ENCODE measurements at places on chromosomes 13 and 19.

DNA sequence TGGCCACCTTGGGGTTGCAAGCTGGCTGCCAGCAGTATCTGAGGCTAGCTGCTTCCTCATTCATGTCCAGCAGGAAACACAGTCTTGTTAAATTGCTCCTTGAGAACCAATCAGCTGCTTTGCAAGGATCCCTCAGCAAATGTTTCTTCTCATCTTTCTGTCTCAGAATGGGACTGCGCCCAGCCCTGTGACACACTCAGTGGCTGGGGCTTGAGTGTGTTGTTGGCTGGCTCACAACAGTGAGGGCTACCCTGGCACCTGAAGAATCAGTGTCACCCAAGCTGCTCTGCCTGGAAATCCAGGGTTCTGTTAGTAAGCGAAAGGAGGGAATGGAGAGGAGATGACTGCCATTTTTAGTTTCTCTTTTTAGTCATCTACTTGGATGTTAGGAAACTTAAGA is 317.2 kb downstream of the DCT start:
- no peak for DNase-seq

DNA sequence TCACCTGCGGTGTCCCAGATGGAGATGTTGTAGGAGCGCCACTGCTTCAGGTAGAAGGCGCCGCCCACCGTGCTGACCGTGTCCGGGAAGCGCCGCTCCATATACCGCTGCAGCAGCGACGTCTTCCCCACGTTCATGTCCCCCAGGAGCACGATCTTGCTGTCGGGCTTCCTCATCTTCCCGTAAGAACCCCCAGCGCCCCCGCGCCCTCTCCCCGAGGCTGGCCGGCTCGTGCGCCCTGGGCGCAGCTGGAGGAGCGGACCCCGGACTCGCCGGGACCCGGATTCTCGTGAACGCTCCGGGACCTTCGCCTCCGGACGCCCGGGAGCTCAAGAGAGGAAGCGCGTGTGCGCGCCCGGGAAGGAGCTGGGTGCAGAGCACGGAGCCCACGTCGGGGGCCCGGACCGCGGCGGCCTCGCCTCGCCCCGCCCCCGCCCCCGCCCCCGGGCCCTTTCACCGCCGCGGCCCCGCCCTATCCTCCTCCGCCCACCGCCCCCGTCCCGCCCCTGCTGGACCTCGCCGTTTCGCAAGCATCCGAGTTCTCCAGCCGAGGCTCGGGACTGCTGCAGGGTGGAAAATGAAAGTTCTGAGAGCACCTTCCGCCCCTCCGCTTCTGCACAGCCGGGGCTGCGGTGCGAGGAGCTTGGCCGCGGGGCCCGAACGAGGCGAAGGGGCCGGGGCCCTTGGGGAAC is at the start of gene RAB20:
TSS of gene RAB20 (minus strand) at position 379 of the 692 bp plus-strand sequence. CDS start at position 176, 203 bp downstream.
- DNase-seq: no peak

- DNase-seq: no peak
Observed at GRCh38 chr19:17340302-17340870, 3.0 kb downstream of the GTPBP3 start.

DNA sequence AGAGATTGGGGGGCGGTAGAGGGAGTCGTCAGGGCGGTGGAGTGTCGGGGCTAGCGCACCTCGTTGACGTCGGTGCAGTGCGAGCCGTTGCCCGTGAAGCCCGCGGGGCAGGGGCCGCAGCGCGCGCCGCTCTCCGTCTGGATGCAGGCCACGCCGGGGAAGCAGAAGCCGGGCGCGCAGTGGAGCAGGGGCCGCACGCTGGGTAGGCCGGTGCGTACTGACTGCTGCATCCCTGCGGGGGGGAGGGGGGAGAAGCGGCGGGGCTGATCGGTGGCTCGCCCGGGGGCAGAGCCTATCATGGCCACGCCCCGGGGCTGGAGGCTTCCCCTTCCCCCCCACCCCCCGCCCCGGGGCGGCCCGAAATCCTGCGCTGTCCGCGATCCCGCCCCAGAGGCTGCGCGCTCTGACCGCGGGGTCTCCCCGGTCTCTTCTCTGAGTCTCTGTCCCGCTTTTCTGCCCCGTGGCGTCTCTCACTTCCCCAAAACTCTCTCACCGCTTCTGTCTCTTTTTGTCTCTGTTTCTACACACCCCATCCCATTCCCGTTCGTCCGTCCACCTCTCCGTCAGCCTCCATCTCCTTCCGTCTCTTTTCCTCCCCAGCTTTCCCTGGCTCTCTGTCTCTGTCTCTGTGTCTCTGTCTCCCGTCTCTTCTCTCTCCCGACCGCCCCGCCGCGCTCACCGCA is 1.1 kb downstream of the COMP start:
- DNase-seq: no peak

DNA sequence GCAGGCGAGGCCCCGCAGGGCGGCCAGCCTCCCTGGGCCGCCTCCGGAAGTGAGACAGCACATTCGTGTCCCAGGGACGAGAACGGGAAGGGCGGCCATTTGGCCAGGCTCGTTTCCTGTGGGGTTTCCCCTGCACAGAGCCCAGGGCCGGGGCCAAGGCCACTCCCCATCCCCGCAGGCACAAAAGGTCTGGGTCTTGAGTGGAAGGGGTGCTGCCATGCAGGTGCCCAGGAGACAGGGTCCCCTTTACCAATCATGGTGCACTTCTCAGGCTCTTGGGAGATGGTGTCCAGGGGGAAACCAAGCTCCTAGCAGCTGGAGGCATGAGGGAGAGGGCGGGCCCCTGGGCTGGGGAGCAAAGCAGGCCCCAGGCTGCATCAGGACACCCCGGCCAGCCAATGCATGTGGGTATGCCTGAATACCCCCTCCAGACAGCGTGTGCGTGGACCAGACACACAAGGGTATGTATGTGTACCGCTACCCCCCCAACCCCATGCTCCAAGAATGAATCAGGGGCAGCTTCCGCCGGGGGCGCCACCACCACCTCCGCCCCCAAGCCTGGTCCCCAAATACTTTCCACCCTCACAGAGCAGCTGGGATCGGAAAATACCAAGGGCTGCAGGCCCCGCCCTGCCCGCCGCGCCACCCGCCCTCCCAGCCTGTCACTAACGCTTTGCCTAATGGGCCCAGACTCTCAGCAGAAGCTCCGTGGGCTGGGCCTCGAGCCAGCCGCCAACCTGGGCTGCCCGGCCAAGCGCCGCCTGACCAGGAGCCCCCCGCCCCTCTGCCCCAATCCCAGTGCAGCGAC is 37.6 kb upstream of the NANOS3 start:
- no peak for DNase-seq

GRCh38 chr19:45828523-45828922 is 13.4 kb upstream of the RSPH6A start:
- no peak for DNase-seq

GRCh38 chr13:80988391-80989151 is 647.6 kb upstream of the SPRY2 start:
- DNase-seq: no peak

- no peak for DNase-seq
Observed at GRCh38 chr19:52716522-52716921, 18.3 kb downstream of the ZNF611 start.

DNA sequence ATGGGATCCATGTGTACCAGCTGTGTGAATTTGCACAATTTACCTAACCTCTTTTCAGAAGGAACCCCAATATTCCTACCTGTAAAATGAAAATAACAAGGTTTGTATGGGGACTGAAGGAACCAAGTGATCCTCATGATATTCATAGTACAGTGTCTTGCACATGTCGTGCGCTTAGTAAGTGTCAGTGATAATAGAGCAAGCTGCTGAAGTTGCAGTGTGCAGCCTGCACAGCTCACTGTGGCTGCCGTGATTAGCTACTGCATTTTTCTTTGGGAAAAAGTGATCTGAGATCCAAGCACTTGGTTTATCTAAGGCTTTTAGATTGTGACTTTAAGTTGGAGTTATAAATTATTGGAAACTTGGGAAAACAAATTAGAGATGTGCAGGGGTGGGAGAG is 135.9 kb upstream of the FRY start:
- DNase-seq: no peak

DNA sequence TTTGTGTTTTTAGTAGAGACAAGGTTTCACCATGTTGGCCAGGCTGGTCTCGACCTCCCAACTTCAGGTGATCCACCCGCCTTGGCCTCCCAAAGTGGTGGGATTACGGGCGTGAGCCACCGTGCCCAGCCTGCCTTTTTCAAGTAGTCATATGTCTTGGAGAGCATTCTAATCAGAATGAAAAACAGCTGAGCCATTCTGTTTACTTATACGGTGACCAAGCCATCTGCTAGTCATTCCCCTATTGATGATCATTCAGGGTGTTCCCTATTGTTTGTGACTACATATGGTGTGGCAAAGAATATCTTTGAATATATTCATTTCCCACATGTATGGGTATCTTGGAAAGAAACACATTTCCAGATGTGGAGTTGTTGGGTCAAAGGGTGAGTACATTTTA is 17.2 kb downstream of the BLOC1S3 start:
- no peak for DNase-seq

- no peak for DNase-seq
Observed at GRCh38 chr13:20616059-20616797, 49.3 kb downstream of the IFT88 start.

GRCh38 chr13:51588406-51588949 is 4.2 kb downstream of the WDFY2 start:
- no peak for DNase-seq

DNA sequence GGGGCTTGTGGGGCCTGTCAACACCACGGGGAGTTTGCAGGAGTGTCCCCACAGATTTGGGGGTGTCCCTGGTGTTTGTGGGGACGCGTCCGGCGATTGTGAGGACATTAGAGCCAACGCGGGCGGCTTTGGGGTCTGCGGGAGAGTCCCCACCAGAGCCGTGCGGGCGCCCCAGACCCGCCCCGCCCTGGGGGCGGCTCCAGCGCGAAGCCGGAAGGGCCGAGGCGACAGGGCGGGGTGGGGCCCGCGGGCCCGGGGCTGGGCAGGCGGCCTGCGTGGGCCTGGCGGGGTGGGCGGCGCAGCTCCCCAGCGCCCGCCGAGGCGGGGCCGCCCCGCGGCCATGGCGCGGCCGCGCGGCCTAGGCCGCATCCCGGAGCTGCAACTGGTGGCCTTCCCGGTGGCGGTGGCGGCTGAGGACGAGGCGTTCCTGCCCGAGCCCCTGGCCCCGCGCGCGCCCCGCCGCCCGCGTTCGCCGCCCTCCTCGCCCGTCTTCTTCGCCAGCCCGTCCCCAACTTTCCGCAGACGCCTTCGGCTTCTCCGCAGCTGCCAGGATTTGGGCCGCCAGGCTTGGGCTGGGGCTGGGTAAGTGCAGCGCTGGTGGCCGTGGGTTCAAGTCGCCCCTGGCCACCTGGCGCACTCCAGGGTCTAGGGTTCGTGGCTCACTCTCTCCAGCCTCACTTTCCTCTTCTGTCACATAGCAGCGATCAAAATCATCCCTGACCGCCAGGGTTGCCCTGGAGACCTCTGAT is 10.3 kb downstream of the PDE4A start:
- DNase-seq: no peak

DNA sequence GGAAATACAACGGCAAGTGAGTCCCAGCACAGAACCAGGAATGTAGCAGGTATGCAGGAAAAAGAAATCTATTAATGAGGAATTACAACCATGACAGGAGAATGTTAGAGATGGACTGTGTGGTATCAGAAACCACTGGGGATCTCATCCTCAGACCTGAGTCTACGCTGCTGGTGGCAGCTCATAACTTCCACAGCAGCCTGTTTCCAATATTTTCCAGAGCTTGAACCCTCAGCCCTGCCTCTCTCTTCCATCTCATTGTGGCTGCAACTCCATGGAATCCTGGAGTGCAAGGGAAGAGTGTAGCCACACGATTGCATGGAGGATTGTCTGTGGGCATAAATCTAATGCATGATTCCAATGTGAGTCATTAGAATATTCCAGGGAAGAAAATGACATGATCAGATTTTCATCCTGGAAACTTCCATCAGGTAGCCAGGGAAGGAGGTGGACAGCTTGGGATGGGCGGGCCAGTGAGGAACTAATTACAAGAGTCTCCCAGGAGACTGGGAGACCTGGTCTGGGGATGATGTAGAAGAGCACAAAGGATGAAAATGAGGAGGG is 14.9 kb downstream of the PLA2G4C start:
- DNase-seq: no peak

- DNase-seq: no peak
Observed at GRCh38 chr13:100019780-100020356, 38.3 kb downstream of the ZIC2 start.

DNA sequence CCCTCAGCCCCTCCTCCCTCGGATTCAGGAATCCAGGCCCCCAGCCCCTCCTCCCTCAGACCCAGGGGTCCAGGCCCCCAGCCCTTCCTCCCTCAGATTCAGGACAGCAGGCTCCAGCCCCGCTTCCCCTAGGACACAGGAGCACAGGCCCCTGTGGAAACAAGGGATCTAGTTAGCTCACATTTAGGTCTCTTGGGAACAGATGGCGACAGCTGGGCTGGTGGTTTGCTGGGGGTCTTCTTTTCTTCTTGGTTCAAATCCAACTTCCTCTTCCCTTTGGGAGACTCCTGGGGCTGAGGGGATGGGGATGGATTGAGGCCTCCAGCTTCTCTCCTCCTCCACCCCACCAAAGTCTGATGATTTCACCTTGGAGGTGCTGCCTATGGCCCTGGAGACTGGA is 19.6 kb downstream of the ZNF575 start:
- DNase-seq: no peak

DNA sequence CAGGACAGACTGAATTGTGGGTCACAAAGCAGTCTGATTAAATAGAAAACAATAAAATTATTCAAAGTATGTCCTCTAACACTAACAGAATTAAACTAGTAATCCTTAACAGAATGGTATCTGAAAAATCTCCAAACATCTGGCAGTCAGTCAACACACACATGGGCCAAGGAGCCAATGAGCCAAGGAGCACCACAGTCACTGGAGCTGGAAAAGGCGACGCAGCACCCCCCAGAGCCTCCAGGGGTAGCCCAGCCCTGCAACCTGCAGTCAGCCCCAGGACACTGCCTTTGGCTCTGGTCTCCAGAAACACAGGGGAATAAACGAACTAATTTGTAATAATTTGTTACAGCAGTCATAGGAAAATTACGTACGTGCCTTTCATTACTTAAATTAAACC is 12.3 kb downstream of the TUBGCP3 start:
- DNase-seq: no peak

DNA sequence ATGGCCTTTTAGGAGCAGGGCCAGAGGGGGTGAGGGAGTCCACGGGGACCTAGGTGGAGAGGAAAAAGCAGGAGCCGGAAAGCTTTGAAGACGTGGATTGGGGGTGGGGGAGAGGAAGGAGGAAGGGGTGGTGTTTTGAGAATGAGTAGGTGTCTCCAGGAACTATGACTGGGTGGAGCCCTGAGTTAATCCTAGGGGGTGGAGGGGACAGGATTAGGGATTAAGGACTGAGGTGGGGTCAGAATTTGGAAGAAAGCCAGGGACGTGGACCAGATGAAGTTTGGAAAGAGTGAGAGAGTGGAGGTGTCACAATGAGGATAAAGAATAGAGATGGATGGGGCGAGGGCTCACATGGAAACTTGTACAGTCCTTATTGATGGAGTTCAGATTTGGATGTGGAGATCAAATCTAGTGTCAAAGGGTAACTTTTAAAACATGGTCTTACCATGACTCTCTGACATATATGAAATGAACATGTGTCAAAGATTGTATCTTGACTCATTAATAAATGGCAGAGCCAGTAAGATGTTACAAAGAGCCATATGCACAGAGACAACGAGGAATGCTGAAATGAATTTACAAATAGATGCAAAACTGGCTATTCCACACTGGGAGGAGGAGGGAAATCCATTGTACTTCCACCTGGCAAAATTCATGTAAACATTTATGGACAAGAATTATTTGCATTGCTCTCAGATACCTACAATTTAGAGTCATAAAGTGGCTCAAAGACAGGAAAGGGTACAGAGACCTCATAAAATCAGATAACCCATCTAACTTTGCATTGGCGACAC is 1.7 kb upstream of the KLK13 start:
- DNase-seq: no peak

GRCh38 chr13:45393941-45394570 is 24.1 kb downstream of the SLC25A30 start:
- DNase-seq: no peak

GRCh38 chr19:15129856-15130585 is 22.8 kb downstream of the SYDE1 start:
- no peak for DNase-seq
